ENCODE measurements at places on chromosomes 1 and 21. TPM values are rescaled to one million over a fixed set of nuclear protein-coding genes. Genes with fewer than 3 reads are reported as not detected.

CLDN17 gene
- not detected for total RNA-seq

WNT3A gene
- not detected for total RNA-seq

TNNI3K gene
- not detected for total RNA-seq

EPHB2 gene
- total RNA-seq = 39.2 TPM

CFAP107 gene
- total RNA-seq = not detected

TDRD5 gene
- 0.08 TPM for total RNA-seq

PRAMEF26 gene
- not detected for total RNA-seq

VCAM1 gene
- not detected for total RNA-seq

CR1L gene
- total RNA-seq = not detected

GBP4 gene
- not detected for total RNA-seq

PLEKHN1 gene
- total RNA-seq = 5.8 TPM

NCF2 gene
- 1.1 TPM for total RNA-seq

HSD3B1 gene
- total RNA-seq = not detected

Data from A549 treated with GW870086 at 1 μM for 4 hours (cell line).